ENCODE measurements at places on chromosomes 5 and 9. TPM values are rescaled to one million over a fixed set of nuclear protein-coding genes. Genes with fewer than 3 reads are reported as not detected.

CCNI2 gene
- polyA plus RNA-seq: 1.8 TPM

IGFBPL1 gene
- polyA plus RNA-seq: 0.42 TPM

RANBP3L gene
- 0.08 TPM for polyA plus RNA-seq

NUDT12 gene
- 13.5 TPM for polyA plus RNA-seq

GLIPR2 gene
- polyA plus RNA-seq: 5.8 TPM

SHOC1 gene
- not detected for polyA plus RNA-seq

TAF1L gene
- polyA plus RNA-seq: 0.04 TPM

TNC gene
- 1.2 TPM for polyA plus RNA-seq
